ENCODE measurements at places on chromosomes 7 and 10.

DNA sequence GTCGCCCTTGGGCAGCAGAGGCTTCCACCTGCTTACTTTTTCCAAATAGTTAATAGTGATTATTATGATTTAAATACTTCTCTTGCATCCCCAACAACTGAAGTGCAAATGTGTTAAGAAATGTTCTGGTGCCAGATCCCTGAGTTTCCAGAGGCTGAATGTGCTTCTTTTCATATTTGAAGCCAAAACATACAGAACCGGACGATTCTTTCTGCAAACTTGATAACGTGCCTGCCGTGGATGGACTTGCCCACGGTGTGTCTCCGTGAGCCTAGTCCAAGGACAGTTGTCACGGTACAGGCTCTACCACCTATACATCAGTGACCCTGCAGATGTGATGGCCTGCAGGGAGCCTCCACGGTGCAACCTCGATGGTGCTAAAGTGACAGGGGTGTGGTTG, 198.6 kb upstream of the LYZL2 start:
- no peak for DNase-seq

DNA sequence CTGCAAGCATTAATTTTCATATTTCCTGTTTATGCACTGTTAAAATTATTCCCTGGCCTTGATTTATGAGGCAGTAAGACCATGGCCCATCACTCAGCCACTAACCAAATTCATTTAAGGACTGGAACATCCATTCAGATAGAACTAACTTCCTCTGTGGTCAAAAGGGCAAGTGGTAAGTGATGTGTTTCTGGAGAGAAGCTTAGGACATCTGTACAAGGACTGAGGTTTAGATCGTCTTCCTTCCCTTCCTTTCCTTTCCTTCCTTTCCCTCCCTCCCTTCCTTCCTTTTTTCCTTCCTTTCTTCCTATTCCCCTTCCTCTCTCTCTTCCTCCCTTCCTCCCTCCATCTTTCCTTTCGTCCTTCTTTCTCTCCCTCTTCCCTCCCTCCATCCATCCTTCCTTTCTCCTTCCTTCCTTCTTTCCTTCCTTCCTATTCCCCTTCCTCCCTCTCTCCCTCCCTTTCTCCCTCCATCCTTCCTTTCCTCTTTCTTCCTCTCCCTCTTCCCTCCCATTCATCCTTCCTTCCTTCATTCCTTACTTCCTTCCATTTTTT, 1019.4 kb downstream of the TYW1 start:
- DNase-seq: no peak

DNA sequence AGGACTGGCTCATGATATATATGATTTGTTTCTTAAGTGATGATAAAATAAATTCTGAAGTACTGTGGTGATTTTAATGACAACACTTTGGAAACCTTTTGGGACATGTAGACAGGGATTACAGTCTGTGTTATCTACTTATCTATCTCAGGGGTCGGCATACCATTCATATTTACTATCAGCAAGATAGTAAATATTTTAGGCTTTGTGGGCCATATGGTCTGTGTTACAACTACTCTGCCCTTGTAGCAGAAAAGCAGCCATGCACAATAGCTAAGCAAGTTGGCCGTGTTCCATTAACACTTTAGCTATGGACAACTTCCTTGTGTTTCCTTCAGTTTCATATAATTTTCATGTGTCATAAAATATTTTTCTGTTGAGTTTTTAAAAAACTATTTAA, 97.8 kb upstream of the PRPS1L1 start:
- DNase-seq: no peak

DNA sequence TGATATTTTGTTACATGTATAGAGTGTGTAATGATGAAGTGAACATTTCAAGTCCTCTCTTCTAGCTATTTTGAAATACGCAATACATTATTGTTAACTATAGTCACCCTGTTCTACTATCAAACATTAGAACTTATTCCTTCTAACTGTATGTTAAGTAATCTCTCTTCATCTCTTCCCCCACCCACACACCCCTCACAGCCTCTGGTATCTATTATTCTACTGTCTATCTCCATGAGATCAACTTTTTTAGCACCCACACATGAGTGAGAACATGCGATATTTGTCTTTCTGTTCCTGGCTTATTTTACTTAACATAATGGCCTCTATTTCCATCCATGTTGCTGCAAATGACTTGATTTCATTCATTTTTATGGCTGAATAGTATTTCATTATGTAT, 57.7 kb upstream of the EGR2 start:
- DNase-seq: no peak

GRCh38 chr10:61452151-61452651, 980 bp downstream of the TMEM26 start:
- no peak for DNase-seq

Data from skeletal muscle cell (primary cell).